ENCODE measurements at places on chromosomes 16 and 17.
A peak's percentile ranks its signal among the peaks of the same experiment; 100 is the strongest.

- no peak for DNase-seq
Measured at GRCh38 chr17:784143-784542, 2.0 kb downstream of the MRM3 start.

DNA sequence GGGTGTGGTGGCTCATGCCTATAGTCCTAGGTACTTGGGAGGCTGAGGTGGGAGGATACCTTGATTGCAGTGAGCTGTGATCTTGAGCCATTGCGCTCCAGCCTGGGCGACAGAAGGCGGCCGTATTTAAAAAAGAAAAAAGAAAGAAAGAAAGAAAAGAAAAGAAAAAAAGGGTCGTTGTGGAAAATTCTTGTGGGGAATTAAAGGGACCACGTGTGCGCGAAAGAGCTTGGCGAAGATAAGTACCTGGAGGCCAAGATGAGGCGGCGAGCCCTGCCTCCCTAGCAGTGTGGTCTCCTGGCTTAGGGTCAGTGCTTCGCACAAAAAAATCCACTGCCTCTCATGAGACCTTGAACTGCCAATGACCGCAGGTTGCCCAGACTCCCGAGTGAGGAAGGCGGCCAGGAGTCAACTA is 728 bp upstream of the NMT1 start:
- no peak for DNase-seq

DNA sequence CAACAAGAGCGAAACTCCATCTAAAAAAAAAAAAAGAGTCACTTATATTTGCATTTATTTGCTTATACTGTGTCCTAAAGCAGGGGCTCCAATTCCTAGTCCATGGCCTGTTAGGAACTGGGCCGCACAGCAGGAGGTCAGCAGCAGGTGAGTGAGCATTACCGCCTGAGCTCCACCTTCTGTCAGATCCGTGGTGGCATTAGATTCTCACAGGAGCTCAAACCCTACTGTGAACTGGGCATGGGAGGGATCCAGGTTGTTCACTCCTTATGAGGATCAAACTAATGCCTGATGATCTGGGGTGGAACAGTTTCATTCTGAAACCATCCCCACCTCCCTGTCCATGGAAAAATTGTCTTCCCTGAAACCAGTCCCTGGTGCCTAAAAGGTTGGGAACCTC is 24.9 kb downstream of the ITGB3 start:
- DNase-seq = no peak

DNA sequence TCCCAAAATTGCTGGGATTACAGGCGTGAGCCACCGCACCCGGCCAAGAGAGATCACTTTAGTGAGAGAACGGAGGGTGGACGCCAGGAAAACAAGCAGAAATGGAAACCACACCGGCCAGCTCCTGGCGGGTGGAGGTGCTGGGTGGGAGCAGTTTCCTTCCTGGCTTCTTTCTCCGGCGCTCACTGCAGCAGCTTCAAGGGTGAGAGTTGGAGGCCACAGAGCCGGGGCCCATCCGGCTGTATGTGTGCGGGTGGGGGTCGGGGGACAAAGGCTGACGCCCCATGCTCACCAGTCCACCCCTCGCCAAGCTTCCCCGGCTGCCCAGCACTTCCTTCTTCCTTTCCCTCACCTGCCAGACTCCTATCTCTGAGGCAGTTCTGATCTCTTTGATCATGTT is 13.5 kb upstream of the BHLHA9 start:
- DNase-seq = no peak

GRCh38 chr16:1381612-1382406 is 30.1 kb downstream of the GNPTG start:
- no peak for DNase-seq

DNA sequence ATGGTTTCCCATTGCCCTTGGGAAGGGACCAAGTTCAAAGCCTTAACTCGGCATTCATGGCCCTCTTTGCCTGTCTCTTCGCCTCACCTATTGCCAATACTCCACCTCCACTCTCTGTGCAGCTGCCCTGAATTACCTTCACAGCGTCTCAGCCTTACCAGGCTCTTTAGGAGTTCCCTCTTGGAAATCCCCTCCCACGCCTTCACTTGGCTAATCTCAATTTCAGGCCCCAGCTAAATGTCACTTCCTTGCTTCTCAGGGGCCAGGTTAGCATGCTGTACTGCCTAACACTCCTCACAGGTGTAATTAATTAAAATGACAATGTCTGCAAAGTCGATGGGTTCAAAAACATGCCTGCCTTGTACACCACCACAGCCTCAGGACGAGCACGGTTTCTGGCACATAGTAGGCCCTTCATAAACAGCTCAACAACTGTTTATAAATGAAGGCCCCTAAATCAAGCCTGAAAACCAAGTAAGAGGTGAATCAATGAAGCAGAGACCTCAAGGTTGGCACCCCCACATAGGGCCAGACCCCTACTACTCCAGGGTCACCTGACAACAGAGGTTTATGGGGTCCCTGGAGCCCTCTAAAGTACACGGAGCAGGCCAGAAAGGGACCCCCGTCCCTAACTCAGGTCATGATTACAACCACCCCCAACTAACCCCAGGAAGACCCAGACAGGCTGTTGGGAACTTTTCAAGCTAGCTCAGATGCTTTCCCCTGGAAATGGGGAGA is 11.2 kb upstream of the EEF2K start:
- no peak for DNase-seq

- DNase-seq = no peak
Measured at GRCh38 chr17:28247671-28248555, 71.1 kb upstream of the TMEM97 start.

- DNase-seq = no peak
Measured at GRCh38 chr17:6239241-6239798, 169.1 kb downstream of the WSCD1 start.

- no peak for DNase-seq
Measured at GRCh38 chr16:50270510-50271147, 4.3 kb downstream of the ADCY7 start.

- DNase-seq = no peak
Measured at GRCh38 chr16:12091569-12092543, 115.3 kb downstream of the SNX29 start.

- no peak for DNase-seq
Measured at GRCh38 chr17:9900044-9900594, 5.0 kb downstream of the RCVRN start.

- DNase-seq = no peak
Measured at GRCh38 chr16:85429776-85430522, 183.2 kb upstream of the GSE1 start.

GRCh38 chr17:18002171-18002570 is 29.5 kb downstream of the DRC3 start:
- DNase-seq = no peak

DNA sequence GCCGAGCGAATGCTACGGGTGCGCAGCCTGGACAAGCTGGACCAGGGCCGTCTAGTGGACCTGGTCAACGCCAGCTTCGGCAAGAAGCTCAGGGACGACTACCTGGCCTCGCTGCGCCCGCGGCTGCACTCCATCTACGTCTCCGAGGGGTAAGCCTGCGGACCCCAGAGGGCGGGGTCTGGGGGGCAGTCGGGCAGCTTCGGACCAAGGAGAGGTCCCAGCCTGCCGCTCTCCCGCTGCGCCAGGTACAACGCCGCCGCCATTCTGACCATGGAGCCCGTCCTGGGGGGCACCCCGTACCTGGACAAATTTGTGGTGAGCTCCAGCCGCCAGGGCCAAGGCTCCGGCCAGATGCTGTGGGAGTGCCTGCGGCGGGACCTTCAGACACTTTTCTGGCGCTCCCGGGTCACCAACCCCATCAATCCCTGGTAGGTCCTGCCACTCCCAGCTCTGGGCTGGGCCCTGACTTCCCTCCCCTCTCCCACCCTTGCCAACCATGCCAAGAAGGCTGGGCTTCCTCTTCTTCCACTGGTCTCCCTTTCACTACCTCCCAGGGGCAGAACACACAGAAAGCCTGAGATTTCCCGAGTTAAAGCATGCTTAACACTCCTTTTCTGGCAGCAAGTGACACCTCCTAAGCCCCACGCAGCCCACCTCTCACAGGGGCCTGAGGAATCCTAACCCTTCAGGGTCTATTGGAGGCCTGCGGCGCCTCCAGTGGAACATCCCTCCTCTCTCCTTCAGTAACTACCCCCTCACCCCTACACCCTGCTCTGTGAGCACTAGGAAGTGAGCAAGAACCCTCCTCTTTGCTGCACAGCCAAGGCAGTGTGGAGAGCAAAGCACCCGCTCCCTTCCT is 3.2 kb downstream of the NAGS start:
- DNase-seq = no peak

GRCh38 chr17:47878203-47879027 is 17.6 kb upstream of the SP2 start:
- no peak for DNase-seq

GRCh38 chr17:30021708-30022317 is 80.4 kb downstream of the EFCAB5 start:
- DNase-seq = peak; percentile 4

GRCh38 chr16:83533193-83533592 is 274.6 kb upstream of the HSBP1 start:
- DNase-seq = no peak

GRCh38 chr17:4506892-4507291 is 8.2 kb downstream of the SPNS2 start:
- no peak for DNase-seq
